Activated CD8-positive, alpha-beta memory T cell treated with anti-CD3 and anti-CD28 coated beads for 1 hour (primary cell): ENCODE measurements at places on chromosomes 4 and X.

GRCh38 chrX:85017721-85018120 is 14.0 kb downstream of the APOOL start:
- DNase-seq = no peak

- no peak for DNase-seq
Measured at GRCh38 chrX:9501362-9501761, 36.5 kb downstream of the TBL1X start.

DNA sequence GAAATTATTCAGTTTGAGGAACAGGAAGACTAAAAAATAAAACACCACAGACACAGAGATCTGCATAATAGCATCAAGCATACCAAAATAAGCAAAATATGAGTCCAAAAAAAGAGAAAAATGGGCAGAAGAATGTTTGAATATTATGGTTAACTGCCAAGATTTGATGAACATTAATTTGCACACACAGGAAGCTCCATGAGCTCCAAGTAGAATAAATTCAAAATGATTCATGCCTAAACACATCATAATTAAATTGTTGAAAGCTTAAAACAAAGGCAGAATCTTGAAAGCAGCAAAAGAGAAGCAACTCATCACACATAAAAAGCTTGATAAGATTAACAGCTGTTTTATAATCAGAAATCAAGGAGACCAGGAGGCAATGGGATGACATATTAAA is 156.6 kb upstream of the ARSJ start:
- no peak for DNase-seq

DNA sequence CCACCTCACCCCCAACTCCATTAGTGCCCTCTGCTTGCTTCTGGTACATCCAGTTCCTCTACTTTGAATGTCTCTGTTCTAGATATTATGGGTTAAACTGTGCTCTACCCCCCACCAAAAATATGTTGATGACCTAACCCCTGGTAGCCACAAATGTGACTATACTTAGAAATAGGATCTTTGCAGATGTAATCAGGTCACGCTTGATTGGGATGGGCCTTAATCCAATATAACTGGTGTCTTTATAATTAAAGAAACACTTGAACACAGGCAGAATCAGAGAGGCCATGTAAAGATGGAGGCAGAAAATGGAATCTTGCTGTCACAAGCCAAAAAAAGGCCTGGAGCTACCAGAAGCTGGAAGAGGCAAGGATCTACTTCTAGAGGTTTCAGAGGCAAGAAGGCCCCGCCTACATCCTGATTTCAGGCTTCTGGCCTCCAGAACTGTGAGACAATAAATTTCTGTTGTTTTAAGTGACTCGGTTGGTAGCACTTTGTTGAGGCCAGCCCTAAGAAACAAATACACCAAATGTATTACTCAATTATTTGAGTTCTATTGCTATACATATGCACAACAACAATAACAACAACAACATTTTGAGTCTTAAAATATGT is 220.0 kb downstream of the PPP3CA start:
- DNase-seq = no peak
